ENCODE measurements at places on chromosomes 5 and 9.
A peak's percentile ranks its signal among the peaks of the same experiment; 100 is the strongest.

DNA sequence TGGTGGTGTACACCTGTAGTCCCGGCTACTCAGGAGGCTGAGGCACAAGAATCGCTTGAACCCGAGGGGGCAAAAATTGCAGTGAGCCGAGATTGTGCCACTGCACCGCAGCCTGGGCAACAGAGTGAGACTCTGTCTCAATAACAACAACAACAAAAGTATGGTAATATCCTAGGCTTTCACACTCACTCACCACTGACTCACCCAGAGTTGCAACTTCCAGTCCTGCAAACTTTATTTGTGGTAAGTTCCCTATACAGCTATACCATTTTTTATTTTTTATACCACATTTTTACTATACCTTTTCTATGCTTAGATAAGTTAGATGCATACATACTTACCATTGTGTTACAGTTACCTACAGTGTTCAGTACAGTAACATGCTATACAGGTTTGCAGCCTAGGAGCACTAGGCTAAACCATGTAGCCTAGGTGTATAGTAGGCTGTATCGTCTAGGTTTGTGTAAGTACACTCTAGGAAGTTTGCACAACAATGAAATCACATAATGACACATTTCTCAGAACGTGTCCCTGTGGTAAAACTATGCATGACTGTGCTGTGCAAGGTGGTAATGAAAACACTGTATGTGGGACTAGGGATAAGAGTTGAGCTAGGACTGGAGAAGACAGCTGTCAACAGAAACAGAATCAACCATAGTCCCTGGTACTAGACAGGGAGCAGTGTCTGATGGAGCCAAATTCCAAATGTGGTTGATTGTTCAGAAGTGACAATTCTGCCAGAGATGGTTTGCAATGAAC, 109.5 kb upstream of the RAD23B start:
- DNase-seq = no peak

GRCh38 chr9:4859035-4859434, 66.3 kb downstream of the RCL1 start:
- no peak for DNase-seq

- no peak for DNase-seq
These were observed 14.8 kb downstream of the TGFBI start for GRCh38 chr5:136043551-136043950.

- peak; percentile 88 for DNase-seq
These were observed 126.4 kb upstream of the ADAMTSL1 start for GRCh38 chr9:18347386-18348082.

DNA sequence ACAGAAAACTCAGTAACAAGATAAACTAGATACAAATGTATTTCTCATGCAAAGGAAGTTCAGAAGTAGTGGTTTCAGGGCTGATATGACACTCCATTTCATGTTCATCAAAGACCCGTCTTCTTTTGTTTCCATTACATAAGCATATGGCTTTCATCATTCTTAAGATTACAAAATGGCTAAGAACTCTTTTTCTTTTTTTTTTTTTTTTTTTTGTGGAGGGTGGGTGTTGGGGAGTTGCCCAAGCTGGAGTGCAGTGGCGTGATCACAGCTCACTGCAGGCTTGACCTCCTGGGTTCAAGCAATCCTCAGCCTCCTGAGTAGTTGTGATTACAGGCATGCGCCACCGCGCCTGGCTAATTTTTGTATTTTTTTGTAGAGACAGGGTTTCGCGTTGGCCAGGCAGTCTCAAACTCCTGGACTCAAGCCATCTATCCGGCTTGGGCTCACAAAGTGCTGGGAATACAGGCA, 22.0 kb upstream of the PTBP3 start:
- DNase-seq = no peak

GRCh38 chr9:84845956-84846900, 176.7 kb downstream of the NTRK2 start:
- DNase-seq = no peak

GRCh38 chr5:109701252-109701651, 11.5 kb downstream of the MAN2A1 start:
- peak; percentile 28 for DNase-seq

GRCh38 chr5:159533197-159533596, 202.9 kb upstream of the IL12B start:
- peak; percentile 37 for DNase-seq

GRCh38 chr9:75487856-75488718, 399.8 kb downstream of the OSTF1 start:
- peak; percentile 39 for DNase-seq

DNA sequence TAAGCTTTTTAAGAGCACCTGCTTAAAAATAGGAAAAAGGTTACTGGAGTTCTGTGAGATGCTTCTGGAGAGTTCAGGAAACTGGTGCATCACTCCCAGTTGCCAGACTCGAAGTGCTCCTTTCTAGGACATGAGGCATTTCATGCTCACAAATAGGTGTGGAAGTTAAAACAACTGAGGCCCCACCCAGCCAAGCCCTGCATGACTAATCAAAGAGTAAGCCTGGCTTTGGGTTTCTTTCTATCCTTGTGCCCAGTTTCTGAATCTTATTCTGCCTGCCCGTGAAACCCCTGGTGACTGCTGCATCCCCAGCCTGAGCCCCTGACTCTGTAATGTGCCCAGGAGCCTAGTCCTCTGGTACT, 7.7 kb downstream of the SPINK9 start:
- no peak for DNase-seq

- no peak for DNase-seq
These were observed 12.8 kb downstream of the OLFM1 start for GRCh38 chr9:135100241-135100681.

GRCh38 chr5:39992617-39993202, 567.9 kb upstream of the DAB2 start:
- DNase-seq = no peak

- DNase-seq = no peak
These were observed 29.7 kb downstream of the LARP1 start for GRCh38 chr5:154784856-154785255.

All from fibroblast of upper back skin (primary cell).